Transverse colon (tissue), 4 donors: ENCODE measurements at places on chromosomes 3 and 15.

DNA sequence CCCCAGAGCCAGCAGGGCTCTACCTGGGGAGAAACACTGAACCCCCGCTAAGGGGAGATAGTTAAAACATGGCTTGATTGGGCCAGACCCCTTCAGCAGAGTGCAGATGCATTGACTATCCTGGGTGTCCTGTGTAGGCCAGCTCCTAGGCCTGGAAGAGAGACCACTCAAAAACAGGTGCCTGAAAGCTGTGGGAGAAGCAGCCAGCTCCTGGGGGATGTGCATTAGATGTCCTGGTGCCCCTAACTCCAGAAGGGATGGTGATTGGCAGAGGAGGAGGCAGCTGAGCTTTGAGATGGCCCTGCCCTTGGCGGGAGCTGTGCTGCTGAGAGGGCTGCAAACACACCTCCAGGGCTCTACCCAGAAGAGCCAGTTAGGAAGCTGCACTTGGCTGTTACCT, 89.3 kb upstream of the PLXNA1 start:
- no peak for DNase-seq

DNA sequence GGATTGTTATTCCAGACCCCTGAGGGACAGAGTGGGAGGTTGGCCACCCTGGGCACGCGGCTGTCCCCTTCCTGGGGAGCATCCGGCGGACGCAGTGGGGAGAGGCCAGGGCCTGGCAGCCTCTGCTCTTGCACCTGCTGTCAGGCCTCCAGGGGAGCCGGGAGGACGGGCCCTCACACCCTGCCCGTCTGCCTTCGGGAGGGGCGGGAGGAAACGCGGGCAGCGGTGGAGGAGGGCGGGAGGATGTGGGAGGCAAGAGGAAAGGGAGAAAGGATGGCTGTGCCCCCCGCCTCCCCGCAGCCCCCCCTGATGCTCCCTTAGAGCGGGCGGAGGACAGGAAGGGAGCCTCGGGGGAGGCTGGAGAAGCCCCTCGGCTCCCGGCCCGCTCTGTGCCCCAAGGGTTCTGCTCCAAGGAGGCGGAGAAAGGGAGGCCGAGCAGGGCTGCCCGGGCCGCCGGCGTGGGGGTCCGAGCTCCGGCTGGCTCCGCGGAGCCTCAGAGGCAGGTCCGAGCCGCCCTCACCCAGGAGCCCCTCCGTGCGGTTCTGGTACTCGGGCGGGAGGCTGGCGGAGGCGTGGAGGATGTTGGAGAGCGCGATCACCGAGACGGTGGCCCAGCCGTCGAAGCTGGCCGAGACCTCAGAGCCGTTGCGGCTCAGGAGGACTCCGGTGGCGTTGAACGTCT, 40.9 kb downstream of the MUC20 start:
- no peak for DNase-seq

- DNase-seq: no peak
These were observed 86.9 kb downstream of the DCLK3 start for GRCh38 chr3:36677331-36678007.

GRCh38 chr15:98771541-98771940, 123.2 kb downstream of the IGF1R start:
- no peak for DNase-seq

- no peak for DNase-seq
These were observed 44.9 kb downstream of the DLEC1 start for GRCh38 chr3:38083871-38084333.

- DNase-seq: peak; percentile 31
These were observed 81.5 kb downstream of the PPM1L start for GRCh38 chr3:160837394-160837980.

DNA sequence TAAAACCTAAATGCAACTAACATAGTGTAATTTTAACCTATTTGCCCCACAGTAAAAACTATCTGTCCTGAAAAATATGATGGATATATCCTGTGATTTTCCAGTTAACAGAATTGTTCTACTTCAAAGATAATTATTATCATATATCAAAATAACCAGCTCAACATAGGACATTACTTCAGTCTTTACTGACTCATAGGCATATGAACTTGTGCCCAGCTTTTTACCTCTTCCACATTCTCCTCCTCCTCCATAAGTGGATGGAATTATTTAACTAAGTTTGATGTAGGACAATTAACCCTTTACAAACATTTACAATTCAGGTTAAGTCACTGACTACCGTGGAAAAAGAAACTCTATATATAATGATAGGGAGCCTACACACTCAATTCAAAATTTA, 22.9 kb upstream of the USF3 start:
- DNase-seq: no peak

DNA sequence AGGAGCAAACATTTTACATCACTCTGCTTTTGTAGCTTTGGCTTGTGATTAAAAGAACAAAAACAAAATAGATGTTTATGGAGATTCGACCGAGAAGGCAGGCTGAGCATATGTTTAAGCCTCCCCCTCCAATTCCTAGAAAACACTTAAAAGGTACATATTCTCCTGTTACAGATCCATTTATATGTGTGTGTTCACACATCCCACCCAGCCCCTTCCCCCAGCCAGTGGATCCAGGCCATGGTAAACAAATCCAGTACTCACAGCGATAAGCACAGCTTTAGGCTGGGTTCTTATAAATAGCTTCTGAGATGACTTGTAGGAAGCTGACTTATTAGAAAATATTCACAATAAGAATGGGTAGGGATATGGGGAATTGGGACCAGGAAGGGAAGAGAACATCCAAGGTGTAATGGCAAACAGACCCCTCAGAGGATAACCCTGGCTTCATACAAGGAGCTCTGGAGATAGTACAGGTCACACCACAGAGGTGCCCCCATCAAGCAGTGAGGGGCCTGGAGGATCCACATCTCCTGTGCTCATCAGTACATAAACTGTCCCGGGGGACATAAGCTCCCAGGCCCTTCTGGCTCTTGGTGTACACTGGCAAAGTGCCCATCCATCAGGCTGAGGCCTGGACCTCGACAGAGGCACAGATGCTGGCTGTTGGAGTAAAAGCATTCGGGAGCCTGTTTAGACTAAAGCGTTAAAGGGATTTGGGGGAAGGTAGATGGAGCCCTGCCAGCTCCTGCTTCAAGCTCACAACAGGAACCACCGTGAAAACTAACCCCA, 70.0 kb upstream of the UBE2E1 start:
- no peak for DNase-seq

GRCh38 chr15:40850576-40851112, 6.8 kb downstream of the SPINT1 start:
- DNase-seq: no peak

GRCh38 chr3:192919901-192920300, 2.2 kb upstream of the MB21D2 start:
- no peak for DNase-seq

- DNase-seq: no peak
These were observed 20.3 kb downstream of the GPR160 start for GRCh38 chr3:170058127-170058526.

GRCh38 chr3:133295199-133295901, 104.5 kb upstream of the BFSP2 start:
- no peak for DNase-seq

DNA sequence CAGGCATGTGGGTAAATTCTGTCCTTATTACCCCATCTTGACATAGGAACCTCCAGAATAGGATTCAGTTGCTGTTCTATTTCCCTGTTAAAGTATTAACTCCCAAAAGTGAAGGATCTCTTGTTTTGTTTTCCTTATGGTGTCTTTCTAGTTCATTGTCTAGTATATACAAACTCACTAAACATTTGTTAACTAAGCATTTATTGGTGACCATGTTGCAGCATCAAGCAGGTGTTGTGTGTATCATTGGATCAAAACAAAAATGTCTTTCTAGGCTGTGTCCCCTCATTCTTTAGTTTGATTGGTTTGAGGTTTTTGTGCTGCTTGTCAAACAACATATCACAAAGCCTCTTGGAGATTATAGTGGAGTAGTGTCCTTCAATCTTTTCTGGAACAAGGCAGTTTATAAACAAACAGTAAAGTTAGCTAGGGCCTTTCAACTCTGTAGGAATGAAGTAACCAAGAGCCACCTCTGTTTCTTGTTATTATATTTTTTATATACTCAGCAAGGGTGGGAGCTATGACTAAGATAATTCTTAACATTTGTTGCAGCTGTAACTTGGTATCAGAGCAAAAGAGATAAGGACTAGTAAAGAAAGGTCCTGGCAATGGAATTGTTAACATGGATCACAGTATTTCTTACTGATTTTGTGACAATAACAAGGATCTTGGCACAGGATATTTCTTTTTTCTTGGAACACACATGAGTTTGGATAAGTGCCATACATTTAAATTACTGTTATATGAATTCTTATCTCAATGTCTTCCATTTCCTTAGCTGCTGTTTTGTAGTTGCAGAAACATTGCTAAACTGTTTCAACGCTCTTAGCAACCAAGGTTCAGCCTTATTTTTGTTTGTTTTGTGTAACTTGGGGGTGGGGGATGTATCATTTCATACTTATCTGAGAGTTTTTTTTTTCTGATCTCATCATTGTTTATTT, 49.3 kb downstream of the TMOD3 start:
- DNase-seq: no peak

GRCh38 chr3:105907777-105908176, 39.0 kb upstream of the CBLB start:
- DNase-seq: no peak

- DNase-seq: no peak
These were observed 59.9 kb upstream of the DGKG start for GRCh38 chr3:186421946-186422345.

DNA sequence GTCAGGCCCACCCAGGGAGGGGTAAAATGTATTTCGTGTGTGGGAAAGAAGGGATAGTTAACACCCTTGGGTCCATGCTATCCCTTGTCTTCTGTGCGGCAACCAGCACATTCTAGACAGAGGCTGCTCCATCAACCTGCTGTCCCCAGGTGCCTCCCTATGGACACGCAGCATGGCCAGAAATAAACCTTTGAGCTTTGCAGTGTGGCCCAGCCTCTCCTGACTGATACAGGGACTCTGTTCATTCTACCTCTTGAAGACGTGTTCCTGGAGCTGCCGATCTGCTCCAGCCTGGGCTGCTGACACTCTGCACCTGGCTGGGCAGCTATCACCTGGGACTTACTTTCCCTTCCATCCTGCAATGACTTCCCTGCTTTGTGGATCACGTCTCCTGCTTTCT, 4.1 kb upstream of the KLF13 start:
- DNase-seq: no peak

GRCh38 chr3:188362405-188362831, 208.5 kb downstream of the LPP start:
- no peak for DNase-seq

DNA sequence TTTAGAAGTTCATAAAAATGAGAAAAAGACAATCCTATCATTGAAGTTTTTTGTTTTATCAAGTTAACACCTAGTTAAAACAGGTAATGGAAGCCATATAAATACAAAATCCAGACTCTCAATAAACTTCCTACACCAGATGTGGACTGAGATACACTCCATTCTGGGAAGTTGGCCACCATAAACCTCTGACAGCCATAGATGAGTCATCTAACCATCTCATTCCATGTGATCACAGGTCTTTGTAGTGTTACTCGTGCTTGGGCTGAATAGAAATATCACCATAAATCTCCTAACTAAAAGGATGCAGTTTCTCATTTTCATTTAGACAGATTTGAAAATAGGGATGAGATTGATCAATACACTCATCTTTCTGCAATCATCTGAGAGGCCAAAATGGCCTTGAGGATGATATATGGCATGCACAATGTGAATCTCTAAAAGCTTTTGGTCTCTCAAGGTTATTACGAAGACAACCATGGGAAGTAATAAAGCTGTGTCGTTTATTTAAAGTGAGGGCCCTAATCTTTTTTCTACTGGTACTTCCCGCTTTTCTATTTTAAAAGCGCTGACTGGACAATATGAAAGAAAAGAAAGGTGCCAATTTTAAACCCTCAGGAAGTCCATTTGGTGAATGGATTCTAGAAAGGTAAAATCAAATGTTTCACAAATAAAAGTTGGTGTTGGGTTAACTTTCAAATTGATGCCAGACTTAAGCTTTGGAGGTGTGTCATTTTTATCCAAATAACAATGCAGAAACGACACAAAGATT, 155.5 kb downstream of the POLR2M start:
- DNase-seq: no peak

- no peak for DNase-seq
These were observed 135.5 kb upstream of the ZPLD1 start for GRCh38 chr3:102299125-102299877.

- DNase-seq: no peak
These were observed 11.6 kb downstream of the H1-8 start for GRCh38 chr3:129554356-129555152.

GRCh38 chr3:40169983-40170382, 139.5 kb upstream of the EIF1B start:
- no peak for DNase-seq

GRCh38 chr15:57376696-57377477, 582 bp downstream of the CGNL1 start:
- DNase-seq: no peak

DNA sequence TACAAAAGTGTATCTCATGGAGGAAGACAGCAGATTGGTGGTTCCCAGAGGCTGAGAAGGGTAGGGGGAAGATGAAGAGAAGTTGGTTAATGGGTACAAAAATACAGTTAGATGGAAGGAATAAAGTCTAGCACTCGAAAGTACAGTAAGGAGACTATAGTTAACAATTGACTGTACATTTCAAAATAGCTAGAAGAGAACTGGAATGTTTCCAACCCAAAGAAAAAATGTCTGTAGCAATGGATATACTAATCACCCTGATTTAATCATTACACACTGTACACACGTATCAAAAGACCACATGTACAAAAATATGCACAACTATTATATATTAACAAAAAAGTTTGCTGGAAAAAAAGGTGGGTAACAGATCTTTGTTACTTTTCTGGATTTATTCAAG, 57.3 kb downstream of the THRB start:
- DNase-seq: no peak

DNA sequence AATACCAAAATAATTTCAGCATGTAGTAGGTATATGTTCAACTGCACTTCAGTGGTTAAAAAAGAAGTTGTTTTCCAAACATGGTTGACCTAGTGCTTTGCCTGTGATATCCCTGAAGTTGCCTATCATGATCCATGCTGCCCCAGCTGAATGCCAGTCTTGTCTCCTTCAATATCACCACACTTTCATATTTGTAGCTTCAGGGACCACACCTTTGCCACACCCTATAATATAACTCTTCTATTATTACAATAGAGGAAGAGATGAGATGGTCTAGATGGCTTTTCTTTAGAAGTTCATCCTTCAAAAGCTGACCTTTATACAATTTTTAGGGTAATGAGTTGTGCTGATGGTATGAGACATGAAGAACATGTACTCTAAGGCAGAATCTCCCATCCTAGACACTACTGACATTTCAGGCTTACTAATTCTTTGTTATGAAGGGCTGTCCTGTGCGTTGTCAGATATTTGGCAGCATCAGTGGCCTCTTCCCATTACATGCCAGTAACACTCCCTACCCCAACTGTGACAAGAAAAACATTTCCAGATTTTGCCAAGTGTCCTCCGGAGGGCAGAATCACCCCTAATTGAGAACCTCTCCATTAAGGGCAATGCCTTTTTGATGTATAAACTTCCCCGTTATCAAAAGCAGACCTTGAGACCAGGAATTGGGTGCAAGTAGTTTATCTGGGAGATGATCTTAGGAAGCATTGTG, 76.2 kb upstream of the PLCL2 start:
- no peak for DNase-seq

GRCh38 chr3:38576526-38577370, 72.7 kb downstream of the SCN5A start:
- no peak for DNase-seq
